Head of caudate nucleus (tissue), 42 donors: ENCODE measurements at places on chromosomes 11 and 22.

DNA sequence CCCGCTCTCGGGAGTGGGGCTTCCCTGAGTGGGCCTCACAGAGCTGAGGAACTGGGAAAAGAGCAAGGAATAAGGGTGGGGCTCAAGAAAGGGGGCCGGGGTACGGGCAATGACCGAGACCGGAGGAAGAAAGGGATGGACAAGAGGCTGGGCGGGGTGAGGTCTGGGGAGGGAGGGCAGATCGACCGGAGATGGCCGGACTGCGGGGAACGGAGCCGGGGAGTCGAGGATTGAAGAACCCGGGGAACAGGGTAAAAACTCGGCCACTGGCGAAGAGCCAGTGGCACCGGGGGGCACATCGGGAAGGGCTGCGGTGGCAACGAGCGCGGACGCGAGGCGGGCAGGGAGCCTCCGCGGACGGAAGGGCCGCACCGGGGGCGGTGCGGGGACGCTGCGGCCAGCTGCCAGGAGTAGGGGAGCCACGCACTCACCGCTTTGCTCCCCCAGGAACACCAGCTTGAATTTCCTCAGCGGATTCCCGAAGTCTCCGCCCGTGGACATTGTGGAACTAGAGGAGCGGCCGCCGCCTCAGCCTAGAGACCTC is 667 bp downstream of the RAB6A start:
- DNase-seq = peak; percentile 31

GRCh38 chr11:101428918-101429317 is 154.9 kb downstream of the TRPC6 start:
- no peak for DNase-seq

DNA sequence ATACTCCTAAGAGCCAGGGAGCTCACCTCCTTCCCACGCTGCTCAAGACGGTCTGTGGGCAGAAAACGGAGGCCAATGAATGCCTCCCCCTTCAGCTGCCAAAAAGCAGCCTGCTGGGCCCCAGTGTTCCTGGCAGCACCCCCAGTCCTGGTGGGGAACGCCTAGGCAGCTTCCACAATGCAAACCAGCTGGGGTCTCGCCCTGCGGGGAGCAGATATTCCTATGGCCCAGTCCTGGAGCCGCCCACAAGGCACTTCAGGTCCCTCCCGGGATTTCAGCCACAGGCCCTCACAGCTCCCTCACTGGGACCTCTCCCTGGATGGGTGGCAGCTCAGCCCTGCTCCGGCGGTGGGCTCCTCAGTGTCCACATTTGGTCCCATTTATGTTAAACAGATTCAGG is 29.2 kb downstream of the A4GALT start:
- no peak for DNase-seq

DNA sequence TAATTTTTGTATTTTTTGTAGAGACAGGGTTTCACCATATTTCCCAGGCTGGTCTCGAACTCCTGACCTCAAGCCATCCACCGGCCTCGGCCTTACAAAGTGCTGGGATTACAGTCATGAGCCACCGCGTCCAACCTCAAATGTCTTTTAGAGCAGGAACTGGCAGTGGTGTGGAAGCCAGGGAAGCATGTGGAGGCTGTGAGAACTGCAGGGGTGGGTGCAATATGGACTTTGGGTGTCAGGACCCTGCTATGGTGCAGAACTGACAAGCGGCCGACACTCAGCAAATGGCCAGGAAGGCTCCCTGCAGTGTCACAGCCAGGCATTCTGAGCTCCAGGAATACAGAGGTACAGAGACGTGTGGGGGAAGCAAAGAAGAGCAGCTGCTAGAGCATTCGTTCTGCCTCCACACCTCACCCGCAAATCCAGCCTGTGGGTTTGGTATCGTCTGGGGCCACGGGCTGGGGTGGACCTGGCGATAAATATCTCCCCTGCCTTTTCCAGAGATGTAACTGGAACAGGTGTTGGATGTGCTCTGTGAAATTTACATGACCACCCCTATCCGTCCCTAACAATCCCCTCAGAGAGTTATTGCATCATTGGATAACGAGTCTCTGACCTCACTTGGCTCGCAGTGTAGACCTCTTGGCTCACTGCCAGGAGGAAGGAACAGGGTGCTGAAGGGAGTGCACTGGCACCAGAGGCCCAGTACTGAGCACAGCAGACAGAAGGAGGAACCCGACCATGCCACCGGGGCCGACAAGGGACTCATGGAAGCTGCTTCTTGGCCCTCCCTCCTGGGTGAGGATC is 624.7 kb upstream of the B3GAT1 start:
- DNase-seq = no peak

DNA sequence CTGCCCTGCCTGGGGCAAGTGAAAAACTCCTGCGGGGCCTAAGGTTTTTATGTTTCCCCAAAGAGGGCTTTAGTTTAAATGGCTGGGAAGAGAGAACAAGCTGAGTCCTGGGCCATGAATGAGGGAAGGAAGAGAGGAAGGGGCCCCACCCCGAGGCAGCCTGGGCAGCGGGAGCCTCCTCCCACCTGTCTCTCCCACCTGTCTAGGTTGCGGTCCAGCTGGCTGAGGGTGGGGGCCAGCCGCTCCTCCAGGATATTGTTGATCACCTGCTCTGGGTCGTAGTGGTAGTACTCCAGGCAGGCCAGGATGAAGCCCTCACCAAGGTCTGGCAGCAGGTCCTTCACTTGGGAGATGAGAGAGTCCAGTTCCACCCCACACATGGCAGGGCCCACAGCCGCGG is 34.6 kb downstream of the UQCR10 start:
- no peak for DNase-seq

DNA sequence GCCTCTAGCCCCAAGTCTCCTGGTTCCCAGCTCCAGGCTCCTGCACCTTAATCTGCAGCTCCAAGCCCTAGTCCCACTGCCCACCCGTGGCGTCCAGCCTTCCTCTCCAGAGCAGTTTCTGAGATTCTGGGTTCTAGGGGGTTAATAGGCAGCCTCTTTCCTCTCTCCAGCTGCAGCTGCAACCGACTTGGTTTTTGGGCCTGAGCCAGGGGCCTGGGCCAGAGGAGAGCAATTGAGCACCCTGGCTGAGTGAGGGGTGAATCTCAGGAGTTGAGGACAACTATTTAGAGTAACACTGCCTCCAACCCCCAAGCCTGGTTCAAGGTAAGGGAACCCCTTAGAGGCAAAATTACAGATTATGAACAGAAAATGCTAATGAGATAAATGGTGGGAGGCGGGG is 9.0 kb upstream of the CHRM1 start:
- DNase-seq = no peak

DNA sequence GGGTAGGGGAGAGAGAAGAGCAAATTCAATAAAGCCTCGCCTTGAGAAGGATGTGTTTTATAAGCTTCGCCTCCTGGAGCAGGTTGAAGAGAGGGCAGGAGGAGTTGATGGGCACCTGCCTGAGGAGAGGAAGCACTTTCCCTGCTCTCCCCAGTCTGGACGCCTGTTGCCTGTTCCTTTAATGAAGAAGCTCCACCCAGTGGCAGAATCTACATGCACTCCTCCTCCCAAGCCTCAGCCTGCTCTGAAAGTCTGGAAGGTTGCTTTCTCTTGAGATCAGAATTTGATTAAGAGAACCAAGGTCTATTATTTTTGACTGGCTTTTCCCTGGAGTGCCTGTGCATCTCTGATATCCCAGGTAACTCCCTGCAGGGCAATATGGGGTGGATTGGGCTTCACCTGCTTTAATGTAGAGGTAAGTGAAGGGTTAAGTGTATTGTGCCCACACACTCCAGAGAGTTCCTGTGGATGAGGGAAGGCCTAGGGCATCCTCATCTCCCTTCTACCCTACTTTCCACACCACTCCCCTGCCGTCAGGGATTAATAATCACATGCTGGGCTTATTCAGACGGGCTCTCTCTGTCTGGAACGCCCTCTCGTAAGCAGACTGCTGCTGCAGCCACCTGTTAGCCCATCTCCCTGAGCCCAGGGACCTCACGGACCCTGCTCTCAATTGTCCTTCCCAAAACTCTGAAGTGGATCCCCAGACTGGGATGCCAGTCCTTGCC is 22.3 kb downstream of the NTM start:
- DNase-seq = peak; percentile 67

DNA sequence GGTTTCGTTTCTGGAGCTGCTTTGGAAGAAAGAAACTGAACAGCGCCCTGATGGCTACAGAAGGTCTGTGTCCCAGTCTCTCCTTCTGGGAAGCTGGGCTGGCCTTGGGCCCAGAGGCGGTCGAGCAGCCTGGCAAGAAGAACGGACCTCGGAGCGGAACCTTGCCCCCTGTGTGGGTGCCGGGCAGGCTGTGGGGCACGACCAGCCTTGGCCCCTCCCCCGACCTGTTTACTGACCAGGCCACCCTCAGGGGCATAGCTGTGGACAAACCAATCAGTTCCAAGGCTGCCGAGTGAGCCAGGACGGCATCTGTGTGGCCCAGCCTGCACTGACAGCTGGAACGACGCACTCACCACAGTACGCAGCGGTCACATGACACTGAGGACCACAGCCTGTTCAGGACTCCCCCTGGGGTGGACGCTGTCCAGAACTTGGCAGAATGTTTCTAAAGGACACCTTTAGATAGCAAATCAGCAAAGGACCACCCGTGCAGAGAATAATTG is 7.2 kb downstream of the PIM3 start:
- peak; percentile 57 for DNase-seq

DNA sequence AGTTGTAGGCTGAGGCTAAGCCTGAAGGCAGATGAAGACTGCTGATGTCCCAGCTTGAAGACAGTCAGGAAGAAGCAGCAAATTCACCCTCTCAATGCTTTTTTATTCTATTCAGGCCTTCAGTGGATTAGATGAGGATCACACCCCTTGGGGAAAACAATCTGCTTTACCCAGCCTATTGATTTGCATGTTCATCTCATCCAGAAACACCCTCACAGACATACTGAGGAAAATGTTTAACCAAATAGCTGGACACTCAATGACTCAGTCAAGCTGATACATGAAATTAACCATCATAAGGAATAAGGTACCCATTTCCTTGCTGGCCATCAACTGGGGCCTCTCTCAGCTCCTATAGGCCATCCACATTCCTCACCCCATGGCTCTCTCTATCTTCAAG is 549.9 kb upstream of the CCDC90B start:
- no peak for DNase-seq
